ENCODE measurements at places on chromosomes 7 and 10.

GRCh38 chr10:122490268-122490667 lies 28.9 kb downstream of the HTRA1 start:
- DNase-seq: no peak

GRCh38 chr10:113849140-113849803 lies 4.6 kb downstream of the DCLRE1A start:
- DNase-seq: no peak

GRCh38 chr10:26481914-26482550 lies 43.9 kb downstream of the APBB1IP start:
- no peak for DNase-seq

- no peak for DNase-seq
Measured at GRCh38 chr7:28378574-28379149, 33.7 kb upstream of the CREB5 start.

GRCh38 chr7:118011652-118012051 lies 138.4 kb upstream of the CTTNBP2 start:
- no peak for DNase-seq

DNA sequence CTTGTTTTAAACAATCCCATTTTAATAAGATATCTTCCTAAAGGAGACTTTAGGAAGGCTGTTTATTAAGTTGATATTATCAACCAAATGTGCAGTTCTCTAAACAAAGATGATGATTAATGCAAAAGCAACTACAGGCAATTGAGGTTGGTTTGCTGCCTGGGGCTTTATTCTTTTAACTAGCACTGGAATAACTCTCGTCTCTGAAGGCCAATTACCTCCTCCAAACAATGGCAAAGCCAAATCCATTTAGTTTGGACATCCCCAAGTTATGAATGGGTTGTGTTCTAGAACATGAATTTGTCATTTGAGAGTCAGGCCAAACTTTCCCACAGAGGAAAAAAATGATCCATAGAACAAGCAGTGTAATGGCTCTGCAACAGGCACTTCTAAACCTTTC lies 114.1 kb downstream of the SLC16A9 start:
- no peak for DNase-seq

Data from RWPE2 (cell line).